ENCODE measurements at places on chromosomes 1 and 21. TPM values are rescaled to one million over a fixed set of nuclear protein-coding genes. Genes with fewer than 3 reads are reported as not detected.

FAM72C gene
- 2.8 TPM for total RNA-seq

NPL gene
- total RNA-seq, result 0.75 TPM

AZIN2 gene
- total RNA-seq, result 0.91 TPM

CSF3R gene
- not detected for total RNA-seq

FCAMR gene
- total RNA-seq, result not detected

L1TD1 gene
- total RNA-seq, result not detected

TCHHL1 gene
- total RNA-seq, result not detected

DNA sequence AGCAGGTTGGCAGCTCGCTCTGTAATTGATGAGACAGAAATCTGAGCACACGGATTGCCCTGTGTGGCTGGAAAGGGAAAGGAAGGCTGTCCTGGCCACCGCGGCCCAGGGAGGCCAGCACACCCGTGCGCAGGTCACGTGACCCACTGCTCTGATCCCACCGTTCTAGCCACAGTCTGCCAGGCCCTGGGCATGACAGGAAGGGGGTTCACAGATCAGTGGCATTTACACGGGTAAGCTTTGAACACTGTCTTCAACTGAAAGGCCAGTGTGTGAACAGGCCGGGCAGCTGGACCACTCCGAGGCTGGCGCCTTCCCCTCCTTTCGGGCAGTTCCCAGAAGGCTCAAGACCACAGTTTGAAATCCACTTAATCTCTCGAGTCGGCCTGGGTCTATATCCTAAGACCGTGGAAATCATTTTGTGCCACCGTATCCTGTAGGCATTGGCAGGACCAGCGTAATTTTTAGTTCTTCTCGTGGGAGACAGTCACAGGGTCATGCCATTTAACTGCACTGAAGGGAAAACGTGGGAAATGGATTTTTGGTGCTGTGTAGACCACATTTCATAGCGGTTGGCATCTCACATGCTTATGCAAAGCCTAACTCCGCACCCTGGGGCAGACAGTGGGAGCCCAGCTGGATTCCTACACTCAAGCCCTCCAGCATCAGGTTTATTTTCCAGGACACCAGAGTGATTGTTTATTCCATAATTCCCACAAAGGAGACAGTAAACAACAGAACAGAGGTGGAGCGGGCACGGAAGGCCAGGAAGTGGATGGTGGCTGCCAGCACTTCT is 3.1 kb upstream of the ADARB1 start:
- no peak for DNase-seq

DNA sequence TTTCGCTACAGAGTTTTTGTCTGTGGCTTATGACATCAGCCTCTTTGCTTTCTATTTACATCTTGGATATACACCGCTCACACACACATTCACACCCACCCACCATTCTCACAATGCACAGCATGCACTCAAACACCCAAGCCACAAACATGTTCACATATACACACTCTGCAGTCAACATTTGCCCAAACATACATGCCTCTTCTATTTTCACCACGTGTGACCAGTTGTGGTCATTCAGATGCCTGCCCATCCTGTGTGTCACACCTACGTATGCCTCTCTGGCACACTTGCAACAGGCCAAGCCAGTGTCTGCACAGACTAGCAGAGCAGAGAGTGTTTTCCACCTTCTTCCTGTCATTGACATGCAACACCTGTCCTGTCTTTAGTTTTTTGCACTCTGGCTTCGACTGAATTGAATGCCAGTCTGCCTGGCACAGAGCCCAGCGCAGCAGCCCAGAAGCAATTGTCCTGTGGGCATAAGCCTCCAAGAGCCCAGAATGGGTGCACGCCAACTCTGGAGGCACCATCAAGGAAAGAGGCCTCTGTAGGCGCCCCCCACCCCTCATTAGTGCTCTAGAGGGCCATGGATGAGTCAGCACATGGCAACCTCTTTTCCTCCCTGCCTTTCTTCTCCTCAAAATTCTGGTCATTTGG is 37.7 kb upstream of the LRRN2 start:
- no peak for DNase-seq

- DNase-seq, result peak; percentile 93
These were observed 17.4 kb downstream of the TNFRSF1B start for GRCh38 chr1:12184008-12184681.

GRCh38 chr1:78033797-78034172 is 12.0 kb upstream of the GIPC2 start:
- DNase-seq, result no peak

DNA sequence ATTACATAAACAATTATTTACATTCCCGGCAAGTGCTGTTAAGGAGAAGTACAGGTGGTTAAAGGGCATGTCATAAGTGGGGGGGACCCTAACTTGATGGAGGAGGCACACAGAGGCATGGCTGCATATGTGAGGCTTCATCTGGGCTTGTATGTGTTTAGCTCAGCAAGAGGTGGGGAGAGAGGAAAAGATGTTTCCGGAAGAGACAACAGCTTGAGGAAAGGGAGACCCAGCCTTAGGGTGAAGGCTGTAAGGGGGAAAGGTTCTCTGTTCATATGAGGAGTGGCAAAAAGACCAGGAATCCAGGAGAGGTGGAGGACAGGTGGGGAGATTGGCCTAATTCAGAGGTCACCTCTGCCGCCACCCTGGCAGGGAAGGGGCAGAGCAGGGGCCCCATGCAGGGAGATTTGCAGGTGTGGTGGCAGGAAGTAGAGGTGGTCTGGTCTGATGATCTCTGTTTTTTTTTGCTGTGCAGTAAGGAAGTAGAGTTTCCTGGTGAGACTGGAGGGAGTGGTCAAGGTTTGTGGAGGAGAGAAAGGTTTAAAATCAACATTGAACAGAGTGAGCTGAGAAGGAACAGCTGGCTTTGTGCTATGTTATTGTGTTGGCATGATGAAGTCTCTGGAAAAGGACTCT is 9.0 kb downstream of the TRAF5 start:
- no peak for DNase-seq

DNA sequence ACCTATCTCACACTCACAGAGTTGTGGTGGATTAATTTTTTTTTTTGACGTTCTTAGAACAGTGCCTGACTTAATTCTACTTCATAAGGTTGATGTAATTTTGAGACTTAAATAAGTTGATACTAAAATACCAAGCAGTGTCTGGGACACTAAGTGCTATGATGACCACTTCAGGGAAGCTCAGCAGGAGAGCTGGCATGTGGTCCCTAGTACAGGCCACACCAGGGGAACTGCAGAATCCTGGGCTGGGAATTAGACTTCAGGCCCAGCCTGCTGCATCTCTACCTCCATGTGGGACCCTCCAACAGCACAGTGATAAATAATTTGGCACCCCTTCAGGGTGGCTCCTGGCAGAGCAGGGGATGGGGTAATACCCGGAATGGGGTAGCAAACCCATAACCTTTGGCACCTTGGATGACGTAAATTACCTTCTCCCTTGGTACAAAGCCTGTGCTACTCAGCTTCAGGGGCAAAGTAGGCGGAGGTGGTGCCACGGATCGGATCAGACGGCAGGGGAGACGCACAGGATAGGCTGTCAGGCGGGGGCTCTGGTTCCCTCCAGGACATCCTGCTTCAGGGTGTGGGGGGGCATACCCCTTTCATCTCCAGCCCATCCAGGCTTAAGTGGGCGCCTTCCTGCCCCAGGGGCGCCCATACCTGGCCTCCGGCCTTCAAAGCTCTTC is 4.8 kb downstream of the MFSD2A start:
- DNase-seq, result no peak

GRCh38 chr1:113439277-113439670 is 49.0 kb downstream of the MAGI3 start:
- no peak for DNase-seq

DNA sequence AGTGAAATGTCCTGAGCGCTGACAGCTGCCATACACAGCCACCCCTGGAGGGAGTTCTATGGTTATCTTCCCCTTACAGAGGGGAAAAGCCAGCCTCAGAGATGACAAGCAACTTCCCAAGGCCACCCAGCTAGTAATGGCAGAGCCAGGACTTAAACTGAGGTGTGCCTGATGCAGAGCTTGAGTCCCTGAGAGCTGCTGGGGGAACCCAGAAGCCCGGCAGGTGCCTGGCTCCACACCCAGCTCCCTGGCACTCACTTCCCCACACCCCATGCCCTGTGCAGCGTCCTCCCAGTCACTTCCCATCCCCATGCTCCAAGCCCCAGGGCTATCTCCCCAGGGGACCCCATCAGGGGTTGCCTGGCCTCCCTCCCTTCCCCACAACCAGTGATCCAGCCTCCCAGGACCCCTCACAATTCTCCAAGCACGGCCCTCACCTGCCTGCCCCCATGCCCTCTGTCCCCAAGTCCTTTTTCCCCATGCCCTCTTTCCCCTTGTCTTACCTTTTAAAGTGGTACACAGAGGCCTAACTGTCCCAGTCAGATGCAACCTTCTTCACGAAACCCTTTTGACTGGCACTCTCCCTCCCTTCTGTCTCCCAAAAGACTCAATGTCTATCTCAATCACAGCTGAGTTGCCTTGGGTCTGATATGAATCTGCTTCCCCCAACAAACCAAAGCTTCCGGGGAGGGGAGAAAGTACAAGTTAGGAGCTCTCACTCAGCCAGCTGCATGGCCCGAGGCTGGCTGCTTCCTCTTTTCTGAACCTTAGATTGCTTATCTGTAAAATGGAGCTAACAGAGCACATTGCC is 39.8 kb upstream of the LRP8 start:
- no peak for DNase-seq

DNA sequence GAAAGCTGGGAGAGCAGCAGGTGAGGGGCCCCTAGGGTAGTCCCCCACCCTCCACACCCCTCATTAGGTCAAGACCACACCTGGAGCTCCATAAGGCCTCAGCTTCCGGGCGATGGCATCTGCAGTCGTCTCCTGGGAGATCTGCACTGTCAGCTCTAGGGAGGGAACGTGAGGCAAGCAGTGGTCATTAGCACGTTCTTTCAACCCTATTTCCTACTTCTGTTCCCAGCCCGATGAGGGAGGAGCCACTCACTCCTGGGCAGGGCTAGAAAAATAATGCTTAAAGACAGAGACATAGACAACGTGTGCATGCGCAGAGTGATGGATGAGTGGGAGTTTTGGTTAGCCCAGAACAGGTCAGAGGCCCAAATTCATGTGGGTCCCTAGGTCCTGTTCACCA is 9.7 kb downstream of the KDF1 start:
- no peak for DNase-seq

DNA sequence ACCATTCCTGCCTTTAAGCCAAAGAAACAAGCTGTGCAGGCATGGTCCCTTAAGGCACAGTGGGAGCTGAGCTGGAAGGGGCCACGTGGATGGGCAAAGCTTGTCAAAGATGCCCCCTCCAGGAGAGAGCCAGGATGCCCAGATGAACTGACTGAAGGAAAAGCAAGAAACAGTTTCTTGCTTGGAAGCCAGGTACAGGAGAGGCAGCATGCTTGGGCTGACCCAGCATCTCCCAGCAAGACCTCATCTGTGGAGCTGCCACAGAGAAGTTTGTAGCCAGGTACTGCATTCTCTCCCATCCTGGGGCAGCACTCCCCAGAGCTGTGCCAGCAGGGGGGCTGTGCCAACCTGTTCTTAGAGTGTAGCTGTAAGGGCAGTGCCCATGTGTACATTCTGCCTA is 1.3 kb upstream of the SLC50A1 start:
- peak; percentile 18 for DNase-seq

GRCh38 chr21:26909972-26910371 is 56.9 kb downstream of the ADAMTS5 start:
- DNase-seq, result no peak

GRCh38 chr1:221644663-221645258 is 97.1 kb downstream of the DUSP10 start:
- DNase-seq, result no peak

- no peak for DNase-seq
These were observed 59.0 kb downstream of the UBIAD1 start for GRCh38 chr1:11331945-11332546.

GRCh38 chr1:109393617-109394233 is 4.0 kb downstream of the SORT1 start:
- no peak for DNase-seq

All from endothelial cell of umbilical vein (primary cell).